ENCODE measurements at places on chromosomes 3 and 15. TPM values are rescaled to one million over a fixed set of nuclear protein-coding genes. Genes with fewer than 3 reads are reported as not detected.
A peak's percentile ranks its signal among the peaks of the same experiment; 100 is the strongest.

DNA sequence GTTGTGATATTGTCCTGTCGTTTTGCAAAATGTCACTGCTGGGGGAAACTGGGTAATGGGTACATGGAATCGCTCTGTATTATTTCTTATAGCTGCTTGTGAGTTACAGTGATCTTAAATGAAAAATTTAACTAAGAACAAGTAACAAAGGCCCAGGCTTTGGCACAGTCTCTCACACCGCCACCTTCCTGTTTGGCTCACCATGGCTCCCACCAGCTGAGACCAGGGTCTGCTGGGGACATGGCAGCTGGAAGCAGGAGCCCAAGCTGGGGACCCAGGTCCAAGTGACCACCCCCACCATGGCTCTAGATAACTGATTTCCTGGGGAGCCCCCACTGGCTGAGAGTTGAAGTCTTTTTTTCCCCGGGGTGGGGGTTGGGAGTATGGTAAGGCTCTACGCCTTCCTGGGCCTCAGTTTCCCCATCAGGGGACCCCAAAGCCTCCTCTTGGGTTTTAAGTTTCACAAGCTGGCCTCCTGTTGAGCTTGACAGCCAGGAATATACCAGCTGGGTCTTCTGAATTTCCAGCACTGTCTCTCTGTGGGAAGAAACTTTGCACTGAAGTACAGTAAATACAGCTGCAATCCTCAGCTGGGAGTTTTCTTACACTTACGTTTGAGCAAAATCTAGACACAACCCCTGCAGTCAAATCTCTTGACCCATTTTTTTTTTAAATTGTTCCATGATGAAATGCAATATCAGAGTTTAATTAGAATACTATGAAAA, 26.1 kb downstream of the ABTB1 start:
- DNase-seq: no peak

GRCh38 chr15:64048781-64049460, 2.6 kb upstream of the DAPK2 start:
- DNase-seq: no peak

ATP10A gene
- total RNA-seq: 0.51 TPM

HCN4 gene
- not detected for total RNA-seq

- DNase-seq: no peak
Measured at GRCh38 chr3:65778968-65779367, 259.8 kb downstream of the MAGI1 start.

- DNase-seq: no peak
Measured at GRCh38 chr15:32124726-32125125, 94.4 kb downstream of the CHRNA7 start.

GRCh38 chr3:151384741-151385174, at the start of gene P2RY12:
Gene P2RY12 (minus strand): TSS chr3:151384753. CDS start chr3:151338845, 45,908 bp downstream.
- DNase-seq: no peak

PPP1R14D gene
- not detected for total RNA-seq

- no peak for DNase-seq
Measured at GRCh38 chr3:19898721-19899120, 35.3 kb downstream of the EFHB start.

- no peak for DNase-seq
Measured at GRCh38 chr3:74539876-74540275, 74.6 kb downstream of the CNTN3 start.

ROBO2 gene
- total RNA-seq: 1.9 TPM

DCP1A gene
- 8.4 TPM for total RNA-seq

DNA sequence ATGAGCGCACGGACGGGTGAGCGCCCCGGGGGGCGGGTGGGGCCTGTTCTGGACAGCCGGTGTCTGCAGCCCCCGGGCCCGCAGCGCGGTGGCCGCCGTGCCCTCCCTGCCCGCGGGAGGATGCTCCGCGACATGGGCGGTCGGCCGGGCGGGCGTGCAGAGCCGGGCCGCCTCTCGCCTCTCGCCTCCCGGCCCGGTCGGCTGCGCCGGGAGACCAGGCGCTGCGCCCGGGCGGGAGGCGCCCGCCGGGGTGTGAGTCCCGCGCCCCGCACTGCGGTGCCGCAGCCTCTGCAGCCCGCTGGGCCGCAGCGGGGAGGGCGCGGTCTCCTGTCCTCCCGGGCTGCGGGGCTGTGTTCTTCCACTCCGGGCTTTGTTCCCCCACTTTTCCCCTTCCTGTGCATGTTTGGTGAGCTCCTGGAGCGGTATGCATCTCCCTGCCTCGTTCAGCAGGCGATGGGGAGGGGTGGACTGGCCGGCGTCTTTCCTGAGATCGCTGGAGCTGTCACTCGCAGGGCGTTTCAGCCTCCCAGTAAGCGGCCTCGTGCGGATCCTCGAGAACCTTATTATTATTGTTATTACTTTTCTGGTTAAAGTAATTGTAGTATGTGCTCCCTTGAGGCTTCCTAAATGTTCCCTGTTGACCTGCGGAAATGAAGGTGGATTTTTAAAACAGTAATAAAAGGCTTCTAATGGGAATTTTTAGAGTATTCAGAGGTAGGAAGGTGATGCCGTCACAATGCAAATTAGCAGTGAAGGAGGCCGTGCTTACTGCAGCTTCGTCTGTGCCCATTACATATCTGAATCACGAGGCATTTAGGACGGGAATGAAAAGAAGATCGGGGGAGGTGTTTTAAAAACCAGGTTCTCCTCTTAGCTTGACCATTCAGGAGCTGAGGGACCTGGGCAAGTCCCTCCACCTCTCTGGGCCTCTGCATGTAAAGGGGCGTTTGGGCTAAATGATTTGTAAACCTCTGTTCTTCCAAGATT, 593 bp downstream of the TMOD2 start:
- no peak for DNase-seq

DNA sequence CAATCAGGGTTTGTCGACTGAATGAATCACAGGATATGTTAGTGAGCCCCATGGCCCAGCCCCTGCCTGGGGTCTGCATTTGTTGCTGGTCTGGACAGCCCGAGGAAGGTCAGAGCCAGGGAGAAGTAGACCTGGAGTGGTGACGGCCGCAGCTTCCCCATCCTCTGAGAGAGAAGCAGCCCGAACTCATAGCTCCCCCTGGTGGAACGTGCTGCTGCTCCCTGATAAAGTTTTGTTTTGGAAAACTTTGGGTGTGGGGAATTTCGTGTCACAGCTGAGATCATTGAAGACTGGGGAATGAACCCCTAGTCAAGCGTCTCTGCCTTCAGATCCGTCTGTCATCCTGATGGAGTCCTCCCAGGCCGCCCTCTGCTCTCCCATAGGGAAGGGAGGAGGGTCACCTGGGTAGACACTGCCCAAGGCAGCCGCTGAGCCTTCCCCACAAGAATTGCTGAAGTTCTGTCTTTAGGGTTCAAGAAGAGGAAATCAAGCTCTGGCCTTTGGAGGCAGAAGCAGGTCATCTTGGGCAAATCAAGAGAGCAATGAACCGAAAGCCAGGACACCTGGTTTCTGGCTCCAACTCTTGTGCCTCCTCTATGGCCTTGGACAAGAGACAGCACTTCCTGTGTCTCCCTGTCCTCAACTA, 60.5 kb downstream of the GLDN start:
- DNase-seq: peak; percentile 58

DNA sequence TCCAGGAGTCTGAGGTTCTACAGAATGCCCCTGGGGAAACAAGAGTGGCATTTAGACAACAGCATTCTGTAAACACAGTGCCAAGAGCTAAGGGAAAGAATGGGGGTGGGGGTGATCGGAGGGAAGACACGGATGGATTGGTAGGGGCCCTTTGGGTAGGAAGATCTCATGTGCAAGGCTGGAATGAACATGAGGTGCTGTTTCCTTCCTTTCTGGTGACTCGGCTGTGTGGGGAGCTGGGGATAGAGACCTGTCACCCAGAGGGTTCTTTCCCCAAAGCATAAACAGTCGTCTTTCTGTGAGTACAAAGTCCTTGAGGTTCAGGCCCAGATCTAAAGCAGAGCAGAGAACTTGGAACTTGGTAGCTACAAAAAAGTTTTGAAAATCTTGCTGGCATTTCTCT, 11.7 kb downstream of the TPM1 start:
- no peak for DNase-seq

- DNase-seq: no peak
Measured at GRCh38 chr3:55487381-55488241, 505 bp upstream of the WNT5A start.

GRCh38 chr3:54719914-54720313, 207.9 kb downstream of the LRTM1 start:
- DNase-seq: no peak

SAMD7 gene
- not detected for total RNA-seq

DNA sequence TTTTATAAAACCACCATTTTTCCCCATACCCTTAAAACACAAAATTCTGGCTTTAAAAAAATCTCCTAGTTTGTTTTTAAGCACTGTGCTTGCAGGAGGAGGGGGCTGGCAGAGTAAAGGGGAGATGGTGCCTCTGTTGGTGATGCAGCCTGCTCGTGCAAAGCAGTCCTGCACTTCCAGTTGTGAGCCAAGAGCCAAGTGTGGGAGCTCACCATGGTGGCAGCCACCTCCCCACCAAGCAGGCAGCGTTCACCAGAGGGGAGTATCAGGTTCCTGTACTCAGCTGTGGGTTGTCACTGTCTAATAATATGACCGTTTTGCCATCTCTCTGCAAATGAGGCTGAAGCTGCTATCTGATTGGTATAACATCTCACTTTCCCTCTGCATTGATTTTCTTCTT, 164.8 kb downstream of the SYNPR start:
- DNase-seq: no peak

GRCh38 chr15:58852347-58852746, 81.1 kb downstream of the SLTM start:
- DNase-seq: no peak

DNA sequence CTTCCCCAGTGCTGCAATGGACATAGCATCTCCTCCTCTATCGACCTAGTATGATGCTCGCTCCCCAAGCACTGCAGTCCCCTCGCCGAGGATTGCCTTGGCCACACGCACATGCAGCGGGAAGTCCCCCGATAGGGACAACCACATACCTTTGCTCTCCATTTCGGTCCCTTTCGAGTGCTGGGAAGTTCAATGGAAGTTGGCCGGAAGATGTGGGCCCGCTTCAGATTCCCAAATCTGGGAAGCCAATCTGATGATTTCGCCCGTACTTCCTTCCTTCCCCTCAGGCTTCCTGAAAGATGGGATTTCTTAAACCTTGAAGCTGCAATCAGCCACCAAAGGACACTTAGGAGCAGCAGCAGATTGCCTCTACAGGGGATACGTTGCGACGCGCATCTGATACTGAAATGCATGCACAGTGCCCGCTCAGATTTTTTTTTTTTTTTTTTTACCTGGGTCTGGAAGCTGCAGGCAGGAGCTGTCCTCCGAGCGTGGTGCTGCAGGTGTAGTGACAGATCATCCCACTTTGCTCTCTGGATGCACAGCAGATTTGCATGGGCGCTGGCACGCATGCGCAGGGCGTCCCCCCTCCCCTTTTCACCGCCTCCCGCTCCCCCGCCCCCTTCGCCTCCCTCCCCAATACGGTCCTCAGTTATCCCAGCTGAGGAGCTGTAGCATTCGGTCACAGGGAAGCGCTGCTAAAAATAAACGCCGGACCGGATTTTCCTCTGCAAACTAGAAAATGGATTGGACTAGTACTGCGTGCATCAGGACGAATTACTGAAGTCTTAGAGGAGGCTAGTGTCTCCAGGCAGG, at the start of gene FGF12:
TSS of gene FGF12 (minus strand) at position 510 of the 816 bp plus-strand sequence.
- no peak for DNase-seq

BOC gene
- total RNA-seq: 0.65 TPM

RNF123 gene
- total RNA-seq: 104 TPM

GRCh38 chr15:42891569-42891968, 29.0 kb downstream of the TTBK2 start:
- no peak for DNase-seq

MYO5C gene
- 8.6 TPM for total RNA-seq

GRCh38 chr15:65335278-65336055, 31.0 kb downstream of the RNU5B-1 start:
- DNase-seq: no peak

- no peak for DNase-seq
Measured at GRCh38 chr15:63836579-63836978, 2.8 kb upstream of the HERC1 start.

TERB2 gene
- total RNA-seq: not detected

GRCh38 chr3:12187448-12188327, 29.0 kb upstream of the TIMP4 start:
- DNase-seq: no peak

- DNase-seq: no peak
Measured at GRCh38 chr3:193948459-193948858, 187.5 kb upstream of the HES1 start.

DNA sequence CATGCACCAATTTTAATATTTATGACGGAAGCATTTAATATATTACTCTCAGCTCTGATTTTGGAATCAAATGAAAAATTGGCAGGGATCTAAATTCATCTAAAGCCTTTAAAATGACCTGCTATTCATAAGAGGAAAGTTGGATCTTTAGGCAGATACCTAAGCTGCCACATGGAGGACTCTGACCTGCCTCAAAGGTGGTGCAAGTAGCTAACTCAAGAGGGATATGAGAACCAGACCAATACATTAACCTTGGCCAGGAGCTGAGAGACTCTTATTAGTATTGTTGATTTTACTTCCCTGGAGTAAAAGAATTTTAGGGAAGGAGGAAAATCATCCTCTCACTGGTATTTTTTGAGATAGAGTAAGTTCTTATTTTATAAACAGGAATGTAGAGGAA, 17.7 kb downstream of the ZNF654 start:
- DNase-seq: no peak

GRCh38 chr15:76193934-76194333, 117.3 kb downstream of the ETFA start:
- DNase-seq: no peak

- no peak for DNase-seq
Measured at GRCh38 chr3:196260784-196261183, 26.7 kb downstream of the PCYT1A start.

DNA sequence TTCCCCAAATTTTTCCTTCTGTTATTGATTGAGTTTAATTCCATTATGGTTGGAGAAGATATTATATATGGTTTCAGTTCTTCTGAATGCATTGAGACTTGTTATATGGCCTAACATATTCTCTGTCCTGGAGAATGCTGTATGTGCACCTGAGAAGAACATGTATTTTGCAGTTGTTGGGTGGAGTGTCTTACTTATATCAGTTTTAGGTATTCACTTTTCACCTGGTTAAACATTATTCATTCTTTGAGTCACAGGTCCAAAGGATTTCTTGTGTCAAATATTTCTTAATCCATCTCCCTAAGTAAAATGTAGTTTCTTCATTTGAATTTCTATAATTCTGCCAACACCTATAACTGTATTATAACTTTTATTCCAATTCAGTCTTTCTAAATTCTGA, 17.8 kb downstream of the ACKR2 start:
- no peak for DNase-seq

DNA sequence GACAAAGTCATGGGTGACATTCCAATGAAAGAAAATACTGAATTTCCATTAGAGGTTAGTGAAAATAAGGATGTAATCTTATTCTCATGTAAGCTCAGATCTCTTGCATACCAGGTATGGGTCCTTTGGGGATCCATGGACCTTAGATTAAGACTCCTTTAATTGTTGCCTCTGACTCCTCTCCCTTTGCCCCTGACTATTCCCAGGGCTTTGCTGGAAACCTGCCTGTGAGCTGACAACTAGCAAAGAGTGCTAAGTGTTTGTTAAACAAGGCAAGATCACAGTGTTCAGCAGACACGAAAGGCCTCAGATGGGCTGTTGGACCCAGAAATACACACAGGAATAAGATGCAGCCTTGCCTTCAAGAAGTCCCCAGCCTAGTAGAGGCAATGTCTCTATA, 32.1 kb downstream of the ACKR2 start:
- no peak for DNase-seq

- DNase-seq: no peak
Measured at GRCh38 chr3:160735826-160736225, 20.2 kb upstream of the PPM1L start.

GRCh38 chr3:195162033-195162669, 108.8 kb downstream of the XXYLT1 start:
- no peak for DNase-seq
